ENCODE measurements at places on chromosomes 3 and 15.

DNA sequence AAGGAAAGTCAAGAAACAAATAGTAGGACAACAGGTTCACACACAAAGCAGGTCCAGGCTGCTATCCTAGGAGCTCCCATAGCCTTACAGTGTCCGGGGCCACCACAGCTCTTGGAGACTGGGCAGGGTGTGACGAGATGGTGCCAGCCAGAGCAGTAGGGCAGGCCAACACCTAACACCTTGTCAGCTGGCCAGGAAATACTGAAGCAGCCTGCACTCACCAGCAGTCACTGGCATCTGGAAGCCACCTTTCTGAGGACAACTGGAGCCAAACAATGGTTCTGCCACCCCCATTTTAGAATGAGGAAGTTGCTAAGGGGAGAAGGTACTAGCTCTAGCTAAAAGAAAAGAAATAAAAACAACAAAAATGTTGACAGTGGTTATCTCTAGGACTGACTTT, 47.2 kb downstream of the CCDC12 start:
- DNase-seq, result no peak

GRCh38 chr15:98920091-98920880, 87.3 kb downstream of the PGPEP1L start:
- no peak for DNase-seq

- peak; percentile 5 for DNase-seq
Measured at GRCh38 chr15:70956201-70956995, 63.8 kb downstream of the LRRC49 start.

- no peak for DNase-seq
Measured at GRCh38 chr15:63371297-63371918, 10.2 kb downstream of the CA12 start.

- DNase-seq, result no peak
Measured at GRCh38 chr15:31150732-31151231, 49.3 kb upstream of the TRPM1 start.

GRCh38 chr15:91950054-91950453, 96.5 kb downstream of the SLCO3A1 start:
- DNase-seq, result no peak

GRCh38 chr3:167228135-167228534, 152.0 kb downstream of the ZBBX start:
- DNase-seq, result no peak

DNA sequence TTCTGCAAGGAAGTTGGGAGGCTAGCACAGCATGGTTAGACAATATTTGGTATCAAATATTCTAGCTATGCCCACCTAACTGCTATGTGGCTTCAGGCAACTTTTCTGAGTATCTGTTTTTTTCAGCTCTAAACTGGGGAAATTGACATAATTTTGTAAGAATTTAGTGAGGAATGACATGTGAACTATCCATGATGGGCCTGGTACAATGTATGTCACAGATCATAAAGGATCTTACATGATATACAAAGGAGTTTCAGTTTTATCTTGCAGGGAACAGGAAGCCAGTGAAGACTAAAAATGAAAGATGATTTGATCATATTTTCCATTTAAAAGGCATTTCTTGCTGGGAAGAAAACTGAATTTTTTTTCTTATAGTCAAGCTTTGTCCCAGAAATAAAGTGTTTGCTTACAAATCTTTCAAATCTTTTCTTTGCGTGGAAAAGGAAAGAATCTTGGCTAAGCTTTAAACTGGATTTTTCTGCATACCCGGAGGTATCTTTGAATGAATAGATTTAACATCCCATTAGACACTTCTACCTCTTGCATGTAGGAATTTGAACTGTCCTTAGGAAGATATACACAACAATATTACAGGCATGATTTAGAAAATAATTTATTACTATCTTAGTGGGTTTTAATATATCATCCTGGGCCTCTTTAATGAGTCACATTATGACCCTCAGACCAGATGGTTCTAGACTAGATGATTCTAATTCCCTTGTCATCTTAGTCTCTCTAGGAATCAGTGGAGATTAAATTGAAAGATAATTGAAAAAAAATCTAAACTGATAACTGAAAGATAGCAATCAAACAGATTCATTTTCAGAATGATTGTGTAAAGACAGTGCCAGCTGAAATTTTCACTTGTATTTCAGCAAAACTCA, 436.0 kb upstream of the THBS1 start:
- no peak for DNase-seq

DNA sequence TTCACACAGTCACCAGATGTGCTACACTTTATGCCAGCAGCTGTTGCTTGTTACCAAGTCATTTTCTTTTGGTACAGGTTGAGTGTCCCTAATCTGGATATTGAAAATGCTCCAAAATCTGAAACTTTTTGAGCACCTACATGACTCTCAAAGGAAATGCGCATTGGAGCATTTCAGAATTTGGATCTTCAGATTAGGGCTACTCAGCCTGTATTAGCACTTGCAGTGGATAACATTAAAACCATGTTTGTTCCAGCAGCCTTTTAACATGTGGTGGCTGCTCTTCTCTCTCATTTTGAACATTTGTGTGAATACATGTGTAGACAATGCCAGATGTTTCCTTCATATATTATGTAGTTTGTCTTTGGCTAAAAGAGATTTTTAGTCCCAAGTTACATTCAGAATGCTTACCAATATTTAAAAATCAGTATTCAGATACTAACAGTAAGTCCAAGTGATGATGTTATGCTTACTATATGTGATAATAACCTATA, 230.9 kb upstream of the UBE2E1 start:
- DNase-seq, result no peak

- DNase-seq, result no peak
Measured at GRCh38 chr15:60235951-60236710, 161.7 kb downstream of the ANXA2 start.

DNA sequence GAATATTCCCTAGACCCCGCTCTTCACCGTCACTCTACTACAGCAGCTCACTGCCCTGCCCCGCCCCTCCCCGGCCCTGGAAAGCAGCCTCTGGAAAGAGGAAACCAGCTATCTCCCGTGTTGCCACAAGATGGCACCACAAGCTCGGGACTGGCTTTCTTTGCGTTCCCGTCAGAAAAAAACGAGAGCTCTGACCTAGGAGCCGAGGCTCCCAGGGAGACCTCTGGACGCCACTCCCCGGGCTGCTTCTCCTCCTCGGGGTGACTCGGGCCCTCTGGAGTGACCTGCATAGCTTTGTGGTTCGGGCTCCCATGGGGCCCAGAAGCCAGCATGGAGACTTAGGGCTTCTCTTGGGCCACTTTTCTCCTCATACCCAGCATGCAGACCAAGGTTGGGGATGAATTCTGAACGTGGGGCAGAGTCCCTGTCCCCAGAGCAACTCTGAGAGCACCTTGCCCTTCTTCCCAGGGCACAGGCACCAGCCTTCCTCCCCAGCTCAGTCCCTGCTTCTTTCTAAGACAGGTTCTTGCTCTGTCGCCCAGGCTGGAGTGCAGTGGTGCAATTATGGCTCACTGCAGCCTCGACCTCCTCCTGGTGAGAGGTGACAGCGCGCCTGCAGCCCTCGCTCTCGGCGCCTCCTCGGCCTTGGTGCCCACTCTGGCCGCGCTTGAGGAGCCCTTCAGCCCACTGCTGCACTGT, 19.0 kb downstream of the STOML1 start:
- peak; percentile 50 for DNase-seq

DNA sequence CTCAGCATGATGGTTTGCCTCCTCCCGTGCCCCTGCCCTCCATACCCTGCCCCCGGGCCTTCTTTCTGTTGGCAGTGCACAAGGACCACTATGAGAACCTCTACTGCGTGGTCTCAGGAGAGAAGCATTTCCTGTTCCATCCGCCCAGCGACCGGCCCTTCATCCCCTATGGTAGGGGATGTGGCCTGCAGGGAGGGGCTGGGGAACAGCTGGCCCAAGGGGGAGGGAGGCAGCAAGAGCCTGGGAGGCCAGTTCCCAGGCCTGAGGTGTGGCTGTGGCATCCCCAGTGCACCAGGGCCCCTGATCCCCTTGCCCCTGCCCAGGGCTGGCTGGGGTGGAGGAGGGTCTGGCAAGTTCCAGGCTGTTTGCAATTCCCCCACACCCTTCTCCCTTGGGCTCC, 2.6 kb upstream of the PLA2G4B start:
- no peak for DNase-seq

GRCh38 chr3:136678981-136679380, 73.2 kb downstream of the STAG1 start:
- no peak for DNase-seq

DNA sequence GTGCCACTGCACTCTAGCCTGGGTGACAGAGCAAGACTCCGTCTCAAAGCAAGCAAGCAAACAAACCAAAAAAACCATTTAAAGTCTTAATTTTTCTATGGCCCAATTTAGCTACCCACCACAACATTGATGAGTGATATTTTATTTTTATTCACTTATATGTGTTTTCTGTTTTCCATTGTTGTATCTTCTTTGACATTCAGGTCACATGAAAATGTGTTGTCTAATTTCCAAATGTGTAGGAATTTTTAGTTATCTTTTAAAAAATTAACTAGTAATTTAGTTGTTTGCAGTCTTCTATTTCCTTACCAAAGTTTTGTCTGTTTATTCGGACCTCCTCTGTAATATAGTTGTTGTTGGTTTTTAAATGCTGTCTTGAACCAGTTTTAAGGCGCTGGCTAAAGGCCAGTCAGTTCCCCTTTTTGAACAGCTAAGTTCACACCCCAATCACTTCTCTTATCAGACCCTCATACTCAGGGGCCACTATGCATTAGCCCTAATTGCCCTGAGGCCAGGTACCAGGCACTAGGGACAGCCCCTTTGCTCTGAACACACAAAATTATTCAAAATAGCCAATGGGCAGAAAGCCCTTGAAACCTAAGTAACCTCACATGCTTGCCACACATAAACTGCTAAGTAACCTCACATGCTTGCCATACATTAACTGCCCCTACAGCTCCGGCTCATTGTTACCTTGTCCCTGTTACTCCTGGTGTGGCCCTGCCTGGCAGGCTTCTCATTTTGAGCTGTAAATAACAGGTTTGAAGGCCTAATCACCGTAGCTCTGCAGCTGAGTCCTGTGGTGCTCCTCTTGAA, 4.3 kb upstream of the CCR4 start:
- DNase-seq, result no peak

DNA sequence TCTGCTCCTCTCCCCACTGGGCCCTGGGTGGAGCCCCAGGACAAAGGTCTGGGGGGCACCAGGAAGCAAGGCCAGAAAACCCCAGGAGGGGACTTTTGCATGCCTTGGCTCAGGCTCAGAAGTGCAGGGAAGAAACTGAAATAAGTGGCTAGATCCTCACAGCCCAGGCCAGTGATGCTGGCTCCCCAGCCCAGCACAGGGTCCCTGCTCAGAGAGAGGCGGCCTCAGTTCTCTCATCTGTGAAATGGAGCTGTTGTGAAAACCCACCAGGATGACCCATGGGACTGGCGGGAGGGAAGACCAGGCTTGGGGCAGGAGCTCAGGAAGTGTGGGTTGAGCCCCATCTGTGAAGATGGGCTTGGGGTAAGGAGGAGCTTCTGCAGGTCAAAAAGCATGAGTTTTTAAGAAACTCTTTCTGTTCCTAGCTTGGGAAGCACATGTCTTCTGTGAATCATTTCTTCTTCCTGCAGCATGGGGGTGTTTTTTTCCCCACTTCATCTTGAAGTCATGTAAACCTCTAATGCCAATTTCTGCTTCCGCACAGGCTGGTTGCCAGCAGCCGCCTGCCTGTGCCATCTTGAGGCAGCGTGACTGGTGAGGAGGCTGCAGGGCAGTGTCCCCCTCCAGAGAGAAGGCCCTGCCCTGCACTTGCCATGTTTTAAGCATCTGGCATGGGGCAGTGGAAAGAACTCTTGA, 118.6 kb downstream of the SMAD6 start:
- DNase-seq, result no peak

DNA sequence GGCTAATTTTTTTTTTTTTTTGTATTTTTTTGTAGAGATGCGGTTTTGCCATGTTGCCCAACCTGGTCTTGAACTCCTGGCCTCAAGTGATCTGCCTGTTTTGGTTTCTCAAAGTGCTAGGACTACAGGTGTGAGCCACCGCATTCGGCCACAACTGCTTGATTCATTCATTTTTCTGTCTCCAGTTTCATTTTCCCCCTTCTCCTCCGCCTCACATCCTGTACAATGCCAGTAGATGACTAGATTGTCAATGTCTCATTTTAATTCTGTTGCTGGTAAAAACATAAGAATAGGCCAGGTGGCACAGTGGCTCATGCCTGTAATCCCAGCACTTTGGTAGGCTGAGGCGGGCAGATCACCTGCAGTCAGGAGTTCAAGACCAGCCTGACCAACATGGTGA, 12.0 kb upstream of the ZNF592 start:
- DNase-seq, result no peak

- DNase-seq, result peak; percentile 56
Measured at GRCh38 chr3:57068437-57069089, 8.1 kb downstream of the SPATA12 start.

GRCh38 chr3:161649900-161650484, 153.4 kb downstream of the OTOL1 start:
- no peak for DNase-seq

- no peak for DNase-seq
Measured at GRCh38 chr3:118436697-118437262, 597.9 kb downstream of the IGSF11 start.

Data from COLO829 (cell line).